ENCODE measurements at places on chromosomes 7 and 10.

- no peak overlapping the region for H3K4me3 ChIP-seq
- no peak overlapping the region for H3K27ac ChIP-seq
- no peaks in the 10 kb centered on the region for H3K36me3 ChIP-seq
- no peak for DNase-seq
- peaks cover 8% of the 10 kb centered on the region for H3K27me3 ChIP-seq
- no peaks in the 10 kb centered on the region for H3K4me1 ChIP-seq
Observed at GRCh38 chr10:61643316-61643751, 19.4 kb upstream of the CABCOCO1 start.

- H3K36me3 ChIP-seq = peaks cover 4% of the 10 kb centered on the region
- H3K27ac ChIP-seq = no peak overlapping the region
- H3K27me3 ChIP-seq = peaks cover 11% of the 10 kb centered on the region
- DNase-seq = no peak
- H3K4me1 ChIP-seq = peaks cover 6% of the 10 kb centered on the region
Observed at GRCh38 chr10:89256962-89257361, 5.4 kb upstream of the LIPA start.

- H3K27me3 ChIP-seq = peaks cover 6% of the 10 kb centered on the region
- H3K27ac ChIP-seq = peak within 1 kb of the TSS; percentile 98
- DNase-seq = peak; percentile 98
- H3K4me1 ChIP-seq = peaks cover 53% of the 10 kb centered on the region
Observed at GRCh38 chr7:107168233-107169119, at the start of gene HBP1. HBP1 (plus strand) TSS chr7:107169003; CDS start chr7:107179894, 10,891 bp downstream.

DNA sequence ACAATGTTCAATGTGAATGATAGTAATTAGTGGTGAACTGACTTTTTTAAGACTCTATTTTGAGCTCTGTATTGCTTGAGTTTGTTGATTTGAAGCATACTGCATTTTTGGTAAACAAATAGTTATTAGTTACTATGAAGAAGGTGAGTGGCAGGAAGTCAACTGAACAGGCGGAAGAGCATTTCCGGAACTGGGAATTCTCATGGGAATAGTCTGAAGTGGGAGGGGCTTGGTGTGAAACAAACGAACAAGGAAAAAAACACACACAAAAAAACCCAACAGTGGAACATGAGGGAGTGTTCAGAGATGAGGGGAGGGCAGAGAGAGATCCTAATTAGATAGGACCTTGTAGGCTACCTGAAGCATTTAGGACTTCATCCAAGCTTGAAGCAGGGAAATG, 43.9 kb upstream of the C1QL3 start:
- no peaks in the 10 kb centered on the region for H3K36me3 ChIP-seq
- no peak overlapping the region for H3K27ac ChIP-seq
- no peak overlapping the region for H3K4me3 ChIP-seq
- DNase-seq = no peak
- no peaks in the 10 kb centered on the region for H3K4me1 ChIP-seq

DNA sequence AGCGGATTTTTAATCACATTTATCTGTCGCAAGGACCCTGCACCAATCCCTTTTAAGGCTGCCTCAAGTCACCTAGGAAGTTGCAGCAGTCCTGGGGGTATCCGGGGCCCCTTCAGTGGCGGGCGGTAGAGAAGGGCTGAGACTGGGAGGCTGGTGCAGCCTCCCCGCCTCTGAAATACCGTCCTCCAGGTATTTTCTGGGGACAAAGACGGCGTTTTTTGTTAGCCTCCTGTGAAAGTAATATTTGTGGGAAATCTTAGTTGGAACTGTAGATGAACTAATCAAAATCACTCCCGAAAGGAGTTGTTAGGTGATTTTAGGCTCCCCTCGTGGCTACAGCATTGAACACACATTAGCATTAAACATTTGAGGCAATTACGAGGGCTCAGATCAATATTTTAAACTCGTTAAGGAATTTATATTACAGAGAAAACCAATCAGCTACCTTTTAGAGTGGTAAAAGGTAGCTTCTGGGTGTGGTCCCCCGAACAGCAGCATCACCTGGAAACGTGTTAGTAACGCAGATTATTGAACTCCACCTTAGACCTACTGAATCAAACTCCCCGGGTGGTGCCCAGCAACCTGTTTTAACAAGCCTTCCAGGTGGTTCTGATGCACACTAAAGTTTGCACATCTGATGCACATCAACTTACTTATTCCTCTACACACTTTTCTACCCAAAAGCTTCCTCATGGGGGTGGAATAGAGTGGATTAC, 530 bp upstream of the ANXA7 start:
- peaks cover 47% of the 10 kb centered on the region for H3K4me1 ChIP-seq
- peak overlapping the region; percentile 88 for H3K27ac ChIP-seq
- H3K27me3 ChIP-seq = peaks cover 2% of the 10 kb centered on the region
- H3K4me3 ChIP-seq = peak overlapping the region; percentile 91
- no peaks in the 10 kb centered on the region for H3K36me3 ChIP-seq
- DNase-seq = no peak

- H3K27ac ChIP-seq = no peak overlapping the region
- no peak for DNase-seq
- peaks cover 25% of the 10 kb centered on the region for H3K27me3 ChIP-seq
Observed at GRCh38 chr10:123578721-123579120, 87.4 kb upstream of the GPR26 start.

- peaks cover 20% of the 10 kb centered on the region for H3K4me1 ChIP-seq
- H3K27me3 ChIP-seq = no peaks in the 10 kb centered on the region
- H3K36me3 ChIP-seq = peaks cover 16% of the 10 kb centered on the region
- H3K27ac ChIP-seq = no peak overlapping the region
Observed at GRCh38 chr7:132825932-132826835, 249.9 kb upstream of the PLXNA4 start.

- peak overlapping the region; percentile 44 for H3K4me3 ChIP-seq
- H3K4me1 ChIP-seq = peaks cover 3% of the 10 kb centered on the region
- H3K27ac ChIP-seq = no peak overlapping the region
Observed at GRCh38 chr7:70678621-70679251, 453.2 kb upstream of the GALNT17 start.

DNA sequence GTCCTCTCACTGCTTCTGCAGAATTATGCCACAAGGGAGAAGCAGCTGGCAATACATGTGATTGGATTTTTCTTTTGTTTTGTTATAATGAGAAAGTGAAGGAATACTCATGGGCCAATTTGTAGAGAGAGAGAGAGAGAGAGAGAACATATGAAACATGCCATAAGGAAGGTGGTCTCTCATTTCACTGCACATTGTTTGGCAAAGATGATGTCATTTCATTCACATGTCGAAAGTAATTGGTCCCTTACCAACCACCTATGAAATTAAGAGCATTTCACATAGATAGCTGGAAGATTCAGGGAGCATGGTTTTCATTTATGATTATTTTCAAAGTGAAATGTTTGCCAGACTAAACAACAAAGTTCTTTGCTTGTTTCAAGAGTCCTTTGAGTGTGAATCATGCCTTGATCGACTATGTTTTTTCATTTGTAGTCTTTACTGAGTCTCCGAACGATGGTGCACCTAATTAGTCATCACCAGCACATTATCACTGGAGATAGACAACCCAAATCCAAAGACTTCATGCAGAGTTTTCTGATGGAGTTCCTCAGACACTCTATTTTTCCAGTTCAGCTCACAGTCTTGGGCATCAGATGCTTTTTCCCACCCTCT, 130.1 kb upstream of the ZEB1 start:
- no peaks in the 10 kb centered on the region for H3K4me1 ChIP-seq
- DNase-seq = no peak
- no peak overlapping the region for H3K4me3 ChIP-seq
- no peaks in the 10 kb centered on the region for H3K36me3 ChIP-seq
- H3K27me3 ChIP-seq = no peaks in the 10 kb centered on the region

GRCh38 chr10:89793649-89794254, 92.4 kb downstream of the KIF20B start:
- DNase-seq = peak; percentile 26
- no peaks in the 10 kb centered on the region for H3K4me1 ChIP-seq
